Posterior cingulate gyrus (tissue), 11 donors: ENCODE measurements at places on chromosomes 2 and 18.
A peak's percentile ranks its signal among the peaks of the same experiment; 100 is the strongest.

GRCh38 chr2:73255007-73255644 lies 21.0 kb downstream of the CCT7 start:
- no peak for DNase-seq

GRCh38 chr18:1708006-1708405 lies 803.3 kb downstream of the ADCYAP1 start:
- DNase-seq = no peak

DNA sequence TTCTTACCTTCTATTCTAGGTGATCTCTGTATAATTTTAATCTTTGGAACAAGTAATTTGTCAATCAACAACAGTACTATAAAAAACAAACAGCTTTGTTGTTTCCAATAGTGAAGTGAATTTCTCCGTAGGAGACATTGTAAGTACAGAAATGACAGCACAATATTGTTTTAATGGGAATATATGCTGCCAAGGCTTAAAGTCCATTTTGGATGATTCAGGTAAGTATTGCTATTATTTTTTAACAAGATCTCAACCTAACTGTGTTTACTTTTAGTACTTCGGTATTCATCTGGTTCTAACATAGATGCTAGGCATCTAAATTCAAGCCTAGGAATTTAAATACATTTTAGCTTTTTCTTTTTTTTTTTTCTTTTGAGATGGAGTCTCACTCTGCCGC lies 105.8 kb downstream of the MEP1B start:
- DNase-seq = no peak

GRCh38 chr2:10541775-10542432 lies 93.8 kb upstream of the ODC1 start:
- no peak for DNase-seq

- DNase-seq = no peak
Observed at GRCh38 chr2:182208421-182208820, 218.4 kb downstream of the PDE1A start.

- DNase-seq = no peak
Observed at GRCh38 chr2:214057986-214058385, 352.9 kb upstream of the VWC2L start.

GRCh38 chr2:219737270-219737691 lies 109.9 kb downstream of the SLC4A3 start:
- peak; percentile 76 for DNase-seq

DNA sequence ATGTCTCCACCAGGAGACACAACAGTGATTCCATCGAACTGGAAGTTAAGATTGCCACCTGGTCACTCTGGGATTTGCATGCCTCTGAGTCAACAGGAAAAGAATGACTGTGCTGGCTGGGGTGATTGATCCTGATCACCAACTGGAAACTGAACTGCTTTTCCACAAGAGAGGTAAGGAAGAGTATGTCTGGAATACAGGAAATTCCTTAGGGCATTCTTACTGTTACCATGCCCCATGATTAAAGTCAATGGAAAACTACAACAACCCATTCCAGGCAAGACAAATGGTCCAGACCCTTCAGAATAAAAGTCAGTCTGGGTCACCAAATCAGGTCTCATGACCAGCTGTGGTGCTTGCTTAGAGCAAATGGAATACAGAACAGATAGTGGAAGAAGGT lies 12.0 kb upstream of the DDX1 start:
- no peak for DNase-seq

GRCh38 chr2:27297195-27297594 lies 11.1 kb downstream of the UCN start:
- DNase-seq = no peak
